NCI-H1694 treated with DMSO at 0.1 percent for 48 hours (cell line): ENCODE measurements at places on chromosomes 2 and 18.
A peak's percentile ranks its signal among the peaks of the same experiment; 100 is the strongest.

DNA sequence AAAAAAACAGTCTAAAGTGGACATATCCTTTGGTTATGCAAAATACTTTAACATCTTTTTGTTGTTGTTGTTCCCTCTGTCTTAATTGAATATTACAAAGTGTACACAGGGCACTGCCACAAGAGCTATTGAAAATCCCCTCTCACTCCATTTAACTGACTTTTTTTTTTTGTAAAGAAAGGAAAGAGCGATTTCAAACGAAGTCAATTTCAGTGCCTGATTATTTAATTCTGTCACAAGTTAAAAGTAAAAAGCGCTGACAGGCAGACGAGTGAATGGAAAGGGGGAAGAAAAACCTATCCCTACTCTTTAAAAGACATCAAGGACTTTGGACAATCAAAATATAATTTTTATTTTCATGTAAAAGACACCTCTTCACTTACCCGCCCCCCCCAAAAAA lies 1.9 kb downstream of the FIGN start:
- DNase-seq: no peak

- DNase-seq: no peak
Observed at GRCh38 chr2:230773039-230773773, 60.6 kb downstream of the CAB39 start.

DNA sequence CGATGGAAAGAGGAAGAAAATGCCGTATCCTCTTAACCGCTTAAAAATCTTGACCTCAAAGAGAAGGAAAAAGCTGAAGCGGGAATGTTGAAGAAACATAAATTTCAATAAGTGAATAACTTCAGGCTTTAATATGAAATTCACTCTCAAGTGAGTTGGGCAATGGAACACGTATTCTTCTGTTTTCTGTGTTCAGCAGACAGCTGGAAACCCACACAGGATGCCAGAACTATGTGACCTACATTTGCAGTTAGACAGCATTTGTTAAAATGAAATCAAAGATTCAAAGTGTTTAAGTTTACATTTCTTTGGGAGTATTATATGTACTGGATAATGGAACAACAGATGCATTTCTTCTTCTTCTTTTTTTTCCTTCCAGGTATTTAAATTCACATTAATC lies 80.5 kb upstream of the SPATS2L start:
- no peak for DNase-seq

GRCh38 chr2:2926858-2927175 lies 450.8 kb downstream of the EIPR1 start:
- DNase-seq: no peak

GRCh38 chr2:165475277-165476004 lies 5.9 kb downstream of the CSRNP3 start:
- no peak for DNase-seq

- no peak for DNase-seq
Observed at GRCh38 chr2:118805064-118805690, 42.3 kb downstream of the EN1 start.

GRCh38 chr2:231752061-231752460 lies 29.0 kb downstream of the PDE6D start:
- DNase-seq: no peak

DNA sequence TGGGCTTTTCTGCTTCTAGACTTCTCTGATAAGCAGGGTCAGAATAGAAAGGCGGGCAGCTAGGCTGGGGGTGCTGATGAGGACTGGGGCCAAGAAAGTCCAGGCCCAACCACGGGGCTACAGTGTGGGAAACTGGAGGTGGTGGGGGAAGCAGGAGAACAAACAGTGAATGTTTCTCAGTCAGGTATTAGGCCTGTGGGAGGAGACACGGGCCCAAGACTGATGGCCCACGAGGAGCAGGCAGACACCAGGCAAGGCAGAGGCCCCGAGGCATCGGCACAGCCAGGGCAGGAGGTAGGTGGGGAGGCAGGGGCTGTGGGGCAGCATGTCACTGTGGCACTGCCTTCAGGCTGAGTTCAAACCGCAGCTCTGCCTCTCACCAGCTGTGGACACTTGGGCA lies 40.7 kb downstream of the KCNIP3 start:
- no peak for DNase-seq

DNA sequence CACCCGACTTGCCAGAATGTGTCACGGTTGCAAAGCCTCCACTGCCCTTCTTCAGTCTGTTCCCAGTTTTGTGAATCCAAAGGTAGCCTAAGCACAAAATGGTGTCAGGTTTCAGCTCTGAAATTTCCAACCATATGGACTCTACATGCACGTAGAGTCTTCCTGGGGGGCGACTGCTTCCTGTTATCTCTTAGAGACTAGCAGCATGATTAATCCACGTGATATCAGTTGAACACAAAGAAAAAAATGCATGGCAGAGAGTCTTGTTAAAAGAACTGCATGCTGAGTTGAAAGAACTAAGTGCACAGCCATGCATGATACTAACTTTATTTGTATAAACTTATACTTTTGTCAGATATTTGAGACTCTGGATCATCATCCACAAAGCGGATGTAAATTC lies 404.4 kb downstream of the SOCS6 start:
- no peak for DNase-seq

DNA sequence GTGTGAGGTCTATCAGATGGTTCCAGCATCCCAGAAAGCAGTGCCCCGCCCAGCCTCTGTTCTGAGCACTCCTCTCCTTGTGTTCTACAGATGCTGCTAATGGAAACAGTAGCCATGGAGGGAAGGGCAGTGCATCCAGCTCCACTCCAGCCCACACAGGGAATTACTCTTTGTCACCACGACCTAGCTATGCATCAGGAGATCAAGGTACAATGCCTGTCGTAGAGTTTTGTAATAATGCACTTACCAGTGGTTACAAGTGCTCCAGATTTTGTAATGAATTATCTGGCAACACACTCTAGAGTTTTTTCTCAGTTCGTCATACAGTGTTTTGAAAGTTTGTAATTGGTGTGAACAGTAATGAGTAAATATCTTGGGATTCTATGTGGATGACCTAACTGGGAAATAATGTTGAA lies 161.1 kb downstream of the ESCO1 start:
- DNase-seq: no peak

DNA sequence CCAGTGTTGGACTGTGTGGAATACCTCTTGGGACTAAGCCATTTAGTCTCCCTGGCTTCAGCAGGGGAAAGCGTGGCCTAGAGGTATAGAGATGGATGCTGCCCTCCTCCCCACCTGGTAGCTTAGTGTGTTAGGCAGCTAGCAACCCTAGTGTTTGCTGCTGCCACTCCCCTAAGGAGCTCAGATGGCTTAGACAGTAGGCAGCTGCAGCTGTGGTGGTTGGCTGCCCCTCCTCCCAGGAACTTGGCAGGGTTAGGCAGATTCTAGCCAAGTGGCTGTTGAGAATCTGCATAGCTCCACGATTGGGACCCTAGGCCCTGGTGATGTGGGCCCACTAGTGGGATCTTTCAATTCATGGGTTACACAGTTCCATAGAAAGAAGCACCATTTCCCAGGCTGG lies 550.4 kb upstream of the CHAC2 start:
- DNase-seq: no peak

DNA sequence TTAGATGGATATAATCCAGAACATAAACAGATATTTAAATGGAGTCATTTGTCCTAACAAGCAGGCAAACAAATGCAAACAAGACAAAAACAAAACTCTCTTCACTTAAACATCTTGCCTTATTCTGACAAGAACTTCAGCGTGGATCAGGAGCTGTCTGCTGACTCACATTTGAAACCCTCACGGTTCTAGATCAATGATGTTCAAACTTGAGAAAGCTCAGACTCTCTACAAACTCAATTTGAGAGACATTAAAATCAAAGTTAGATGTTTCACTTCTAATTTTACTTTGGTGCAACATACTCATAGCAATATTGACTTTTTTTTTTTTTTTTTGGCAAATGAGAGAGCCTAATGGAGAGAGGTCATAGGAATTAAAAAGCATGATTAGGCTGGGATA lies 362.8 kb upstream of the SLC14A2 start:
- DNase-seq: no peak

- no peak for DNase-seq
Observed at GRCh38 chr2:11566383-11566782, 32.5 kb downstream of the GREB1 start.

DNA sequence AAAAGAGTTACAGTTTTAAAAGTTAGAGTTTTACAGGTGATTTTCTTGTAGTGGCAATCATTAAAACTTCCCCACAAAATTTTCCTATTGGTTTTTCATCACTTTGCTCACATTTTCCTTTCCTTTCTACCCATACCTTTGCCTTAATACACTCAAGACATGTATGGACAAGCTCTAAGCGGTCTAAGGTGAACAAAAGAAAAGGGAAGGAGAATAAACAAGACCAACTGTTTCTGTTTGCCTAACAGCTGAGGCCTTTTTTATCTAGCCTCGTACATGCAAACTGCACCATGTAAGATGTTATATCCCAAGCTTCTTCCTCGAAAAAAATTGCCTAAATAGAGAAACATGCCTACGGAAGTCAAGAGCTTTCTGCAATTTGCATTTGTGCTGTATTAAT lies 33.9 kb upstream of the TBC1D8 start:
- DNase-seq: no peak

GRCh38 chr2:36502081-36502480 lies 95.9 kb downstream of the FEZ2 start:
- no peak for DNase-seq

GRCh38 chr2:71130152-71130904 lies at the start of the genes MCEE and MPHOSPH10:
TSS of gene MCEE (minus strand) at chr2:71130229. CDS start at chr2:71130219, 10 bp downstream.
TSS of gene MPHOSPH10 (plus strand) at chr2:71130634. CDS start at chr2:71130666, 32 bp downstream.
- DNase-seq: peak; percentile 95

- no peak for DNase-seq
Observed at GRCh38 chr2:19886261-19886660, 15.5 kb downstream of the TTC32 start.

- DNase-seq: no peak
Observed at GRCh38 chr2:229930656-229931055, 8.4 kb downstream of the FBXO36 start.

GRCh38 chr2:226661789-226662545 lies 137.7 kb downstream of the IRS1 start:
- no peak for DNase-seq

DNA sequence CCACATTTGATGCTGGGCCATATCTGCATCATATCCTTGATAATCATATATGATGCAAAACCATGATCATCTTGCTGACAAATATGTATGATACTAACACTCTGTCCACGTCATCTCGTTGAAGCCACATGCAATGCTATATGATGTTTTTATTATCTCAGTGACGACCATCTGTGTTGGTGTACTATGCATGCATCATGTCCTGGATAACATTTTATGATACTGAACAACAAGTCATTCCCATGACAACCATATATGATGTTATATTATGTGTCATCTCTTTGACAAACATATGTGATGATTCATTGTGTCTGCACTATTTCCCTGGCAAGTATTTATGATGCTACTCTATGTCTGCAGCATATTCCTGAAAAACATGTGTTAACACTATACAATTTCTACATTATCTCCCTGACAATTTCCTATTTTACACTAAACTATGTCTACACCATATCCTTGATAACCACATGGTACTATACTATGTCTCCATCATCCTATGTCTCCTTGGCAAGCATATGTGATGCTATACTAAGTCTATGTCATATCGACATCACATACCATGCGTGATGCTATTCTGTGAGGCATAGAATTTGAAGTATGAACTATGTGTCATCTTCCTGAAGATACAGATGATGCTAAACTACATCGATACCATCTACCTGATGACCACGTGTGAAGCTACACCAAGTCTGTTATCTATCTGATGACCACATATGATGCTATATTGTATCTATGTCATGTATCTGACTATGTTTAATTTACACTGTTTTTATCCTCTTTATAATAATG lies 37.0 kb downstream of the DAW1 start:
- no peak for DNase-seq

DNA sequence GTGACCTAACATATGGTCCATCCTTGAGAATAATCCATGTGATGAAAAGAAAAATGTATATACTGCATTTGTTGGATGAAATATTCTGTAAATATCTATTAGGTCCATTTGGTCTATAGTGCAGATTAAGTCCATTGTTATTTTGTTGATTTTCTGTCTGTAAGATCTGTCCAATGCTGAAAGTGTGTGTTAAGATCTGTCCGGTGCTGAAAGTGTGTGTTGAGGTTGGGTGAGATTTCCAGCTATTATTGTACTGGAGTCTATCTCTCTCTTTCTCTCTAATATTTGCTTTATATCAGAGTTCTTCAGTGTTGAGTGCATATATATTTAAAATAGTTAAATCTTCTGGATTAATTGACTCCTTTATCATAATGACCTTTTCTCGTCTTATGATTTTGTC lies 828.8 kb upstream of the CRIM1 start:
- DNase-seq: no peak

GRCh38 chr18:23689031-23689615 lies at the start of gene LAMA3:
TSS of gene LAMA3 (plus strand) at chr18:23689453. CDS start at chr18:23689684, 231 bp downstream.
- DNase-seq: peak; percentile 9

GRCh38 chr2:2575181-2575577 lies 244.1 kb upstream of the MYT1L start:
- no peak for DNase-seq
